ENCODE measurements at places on chromosomes 7 and 10.
A peak's percentile ranks its signal among the peaks of the same experiment; 100 is the strongest.

GRCh38 chr10:129676014-129676413 lies 209.0 kb downstream of the MGMT start:
- no peak overlapping the region for H3K4me3 ChIP-seq
- H3K27me3 ChIP-seq: no peaks in the 10 kb centered on the region
- no peak overlapping the region for H3K27ac ChIP-seq
- no peak for DNase-seq
- no peaks in the 10 kb centered on the region for H3K4me1 ChIP-seq

DNA sequence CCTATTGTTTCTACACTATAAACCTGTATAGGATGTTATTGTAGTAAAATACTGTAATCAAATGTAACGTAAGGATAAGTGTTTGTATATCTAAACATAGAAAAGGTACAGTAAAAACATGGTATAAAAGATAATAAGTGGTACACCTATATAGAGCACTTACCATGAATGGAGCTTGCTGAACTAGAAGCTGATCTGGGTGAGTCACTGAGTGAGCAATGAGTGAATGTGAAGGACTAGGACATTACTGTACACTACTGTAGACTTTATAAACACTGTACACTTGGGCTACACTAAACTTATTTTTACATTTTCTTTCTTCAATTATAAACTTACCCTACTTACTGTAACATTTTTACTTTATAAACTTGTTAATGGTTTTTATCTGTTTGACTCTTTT lies 732.9 kb upstream of the LRRN3 start:
- no peaks in the 10 kb centered on the region for H3K4me1 ChIP-seq
- no peaks in the 10 kb centered on the region for H3K36me3 ChIP-seq
- no peak for DNase-seq

DNA sequence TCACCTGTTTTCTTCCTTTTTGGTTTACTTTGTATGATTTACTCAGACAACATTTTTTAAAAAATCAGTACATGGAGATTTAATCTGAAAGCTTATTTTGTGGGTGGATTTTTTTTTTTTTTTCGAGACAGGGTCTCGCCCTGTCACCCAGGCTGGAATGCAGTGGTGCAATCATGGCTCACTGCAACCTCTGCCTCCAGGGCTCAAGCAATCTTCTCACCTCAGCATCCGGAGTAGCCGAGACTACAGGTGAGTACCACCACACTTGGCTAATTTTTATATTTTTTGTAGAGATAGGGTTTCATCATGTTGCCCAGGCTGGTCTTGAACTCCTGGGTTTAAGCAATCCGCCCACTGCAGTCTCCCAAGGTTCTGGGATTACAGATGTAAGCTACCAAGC lies 2.5 kb downstream of the GSTO1 start:
- no peak for DNase-seq
- peaks cover 55% of the 10 kb centered on the region for H3K36me3 ChIP-seq
- H3K4me1 ChIP-seq: peaks cover 75% of the 10 kb centered on the region
- H3K27me3 ChIP-seq: no peaks in the 10 kb centered on the region

- H3K27me3 ChIP-seq: peaks cover 25% of the 10 kb centered on the region
- DNase-seq: no peak
- H3K4me3 ChIP-seq: no peak overlapping the region
- peaks cover 17% of the 10 kb centered on the region for H3K4me1 ChIP-seq
Measured at GRCh38 chr7:143203386-143203785, 18.5 kb upstream of the TAS2R40 start.

- H3K36me3 ChIP-seq: no peaks in the 10 kb centered on the region
- H3K27ac ChIP-seq: no peak overlapping the region
- DNase-seq: no peak
- H3K4me3 ChIP-seq: no peak overlapping the region
- H3K4me1 ChIP-seq: no peaks in the 10 kb centered on the region
Measured at GRCh38 chr7:46352004-46352954, 431.2 kb upstream of the IGFBP3 start.

- peaks cover 2% of the 10 kb centered on the region for H3K27me3 ChIP-seq
- no peak for DNase-seq
- H3K36me3 ChIP-seq: no peaks in the 10 kb centered on the region
- H3K27ac ChIP-seq: no peak overlapping the region
Measured at GRCh38 chr10:129417870-129418269, 49.2 kb upstream of the MGMT start.

- H3K27ac ChIP-seq: no peak overlapping the region
- peaks cover 2% of the 10 kb centered on the region for H3K27me3 ChIP-seq
- no peak overlapping the region for H3K4me3 ChIP-seq
Measured at GRCh38 chr10:128576943-128577670, 450.9 kb upstream of the MKI67 start.

- no peak overlapping the region for H3K27ac ChIP-seq
- no peaks in the 10 kb centered on the region for H3K4me1 ChIP-seq
- DNase-seq: no peak
- no peak overlapping the region for H3K4me3 ChIP-seq
Measured at GRCh38 chr7:22350466-22351328, 6.3 kb downstream of the RAPGEF5 start.

- no peak overlapping the region for H3K4me3 ChIP-seq
- no peaks in the 10 kb centered on the region for H3K4me1 ChIP-seq
- DNase-seq: no peak
- H3K36me3 ChIP-seq: no peaks in the 10 kb centered on the region
Measured at GRCh38 chr10:27699776-27700175, 45.8 kb downstream of the MKX start.

GRCh38 chr10:100886963-100887362 lies 25.8 kb upstream of the SLF2 start:
- no peak for DNase-seq
- H3K27ac ChIP-seq: no peak overlapping the region
- no peak overlapping the region for H3K4me3 ChIP-seq
- H3K36me3 ChIP-seq: no peaks in the 10 kb centered on the region

- no peaks in the 10 kb centered on the region for H3K36me3 ChIP-seq
- no peak overlapping the region for H3K27ac ChIP-seq
- no peak overlapping the region for H3K4me3 ChIP-seq
- no peaks in the 10 kb centered on the region for H3K4me1 ChIP-seq
- H3K27me3 ChIP-seq: peaks cover 4% of the 10 kb centered on the region
Measured at GRCh38 chr7:17622451-17622850, 317.8 kb downstream of the SNX13 start.

DNA sequence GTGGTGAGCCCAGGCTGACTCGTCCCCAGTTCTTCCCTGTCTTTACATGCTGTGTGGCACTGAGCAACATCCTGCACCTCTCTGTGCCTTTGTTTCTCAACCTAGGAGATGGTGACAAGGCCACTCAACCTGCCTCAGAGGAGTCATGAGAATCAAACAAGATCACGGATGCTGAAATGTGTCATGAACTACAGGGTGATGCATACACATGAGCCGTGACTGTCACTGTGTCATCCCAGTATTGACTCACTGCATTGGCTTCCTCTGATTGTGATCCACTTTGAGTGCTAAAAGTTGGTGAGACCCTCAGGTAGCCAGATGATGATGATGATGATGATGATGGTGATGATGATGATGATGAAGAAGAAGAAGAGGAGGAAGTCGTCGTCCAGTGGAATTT lies 11.5 kb downstream of the C10orf71 start:
- no peaks in the 10 kb centered on the region for H3K36me3 ChIP-seq
- DNase-seq: peak; percentile 49
- peak overlapping the region; percentile 88 for H3K27ac ChIP-seq
- H3K4me3 ChIP-seq: peak overlapping the region; percentile 27

DNA sequence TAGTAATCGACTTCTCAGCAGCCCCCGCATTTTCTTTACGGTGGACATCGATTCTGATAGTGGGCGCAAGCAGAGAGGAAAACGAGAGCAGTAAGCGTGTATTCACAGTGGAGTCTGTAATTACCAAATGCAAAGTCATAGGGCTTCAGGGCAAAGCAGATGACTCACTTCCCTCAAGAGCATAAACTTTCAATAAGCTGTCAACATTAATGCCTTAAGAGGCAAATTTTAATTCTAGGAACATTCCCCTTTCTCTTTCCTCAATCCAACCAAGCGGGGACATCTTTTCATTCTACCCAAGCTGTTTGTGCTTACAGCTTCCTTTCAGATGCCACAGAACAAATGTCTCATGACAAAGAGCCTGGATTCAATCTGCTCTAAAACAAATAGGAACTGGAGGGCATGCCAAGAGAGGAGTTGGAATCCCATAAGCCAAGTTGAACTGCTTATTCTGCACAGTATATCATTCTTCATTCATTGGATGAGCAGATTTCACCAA lies 48.6 kb downstream of the MALSU1 start:
- peaks cover 2% of the 10 kb centered on the region for H3K36me3 ChIP-seq
- no peak for DNase-seq

DNA sequence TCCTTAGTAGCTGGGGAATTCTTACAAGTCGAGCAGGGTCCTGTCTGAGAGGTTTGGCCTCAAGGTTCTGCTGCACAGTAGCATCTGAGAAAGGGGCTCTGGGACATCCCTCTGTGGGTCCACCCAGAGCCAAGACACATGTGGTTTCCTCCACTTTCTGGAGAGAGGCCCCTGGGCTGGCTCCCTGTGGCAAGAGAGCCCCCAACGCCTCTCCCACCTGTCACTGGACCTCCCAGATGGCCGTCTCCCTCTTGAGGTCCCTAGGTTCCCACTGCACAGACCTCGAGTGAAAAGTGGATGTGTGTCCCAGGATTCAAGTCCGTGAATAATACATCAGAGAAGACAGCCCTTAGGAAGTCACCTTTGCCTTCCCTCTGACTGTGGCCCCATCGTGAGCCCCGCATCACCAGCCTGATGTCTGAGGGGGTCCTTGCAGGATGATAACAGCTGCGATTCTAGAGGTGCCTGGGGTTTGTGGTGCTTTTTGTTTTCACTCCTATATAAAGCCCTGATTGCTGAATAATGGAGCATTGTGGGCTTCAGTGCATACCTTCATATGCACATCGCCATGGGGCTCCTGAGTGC lies 319.0 kb downstream of the GLRX3 start:
- no peak overlapping the region for H3K4me3 ChIP-seq
- no peak overlapping the region for H3K27ac ChIP-seq
- no peaks in the 10 kb centered on the region for H3K36me3 ChIP-seq
- DNase-seq: no peak
- no peaks in the 10 kb centered on the region for H3K27me3 ChIP-seq

DNA sequence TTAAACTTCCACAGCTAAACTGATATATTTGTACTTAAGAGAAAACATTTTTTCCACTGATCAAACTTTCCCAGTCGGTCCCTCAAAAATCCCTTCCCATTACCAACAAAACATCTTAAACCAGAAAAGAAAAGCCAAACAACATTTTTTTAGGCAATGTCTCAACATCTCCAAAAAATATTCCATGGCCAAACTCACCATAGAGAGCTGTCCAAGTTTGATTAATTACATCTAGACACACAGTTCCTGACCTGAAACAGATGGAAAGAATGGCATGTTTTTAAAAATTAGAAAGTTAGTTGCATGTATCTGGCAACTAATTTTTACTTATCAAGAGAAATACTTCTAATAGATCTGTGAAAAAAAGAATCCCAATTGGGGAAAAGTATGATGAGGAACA lies 95.4 kb downstream of the UBE2H start:
- H3K27me3 ChIP-seq: no peaks in the 10 kb centered on the region
- H3K4me1 ChIP-seq: peaks cover 51% of the 10 kb centered on the region
- DNase-seq: no peak
- peaks cover 6% of the 10 kb centered on the region for H3K36me3 ChIP-seq
- H3K4me3 ChIP-seq: no peak overlapping the region
- no peak overlapping the region for H3K27ac ChIP-seq

DNA sequence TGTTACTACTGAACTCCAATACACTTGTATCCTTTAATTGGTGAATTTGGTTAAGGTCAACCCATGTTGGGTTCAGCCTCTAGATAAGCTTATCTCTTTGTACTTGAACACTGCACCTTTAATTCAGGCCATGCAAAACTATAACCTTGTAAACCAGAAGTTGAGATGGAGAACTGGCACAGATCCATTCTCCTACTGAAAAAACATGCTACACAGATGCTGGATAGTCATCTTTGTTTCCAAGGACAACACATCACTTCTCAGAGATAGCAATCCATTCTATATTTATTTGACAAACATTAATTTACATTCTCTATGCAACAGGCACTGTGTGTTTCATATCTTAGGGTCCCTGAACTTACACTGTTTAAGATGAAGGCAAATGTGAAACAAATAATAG lies 2.9 kb upstream of the CDK14 start:
- peaks cover 34% of the 10 kb centered on the region for H3K27me3 ChIP-seq
- H3K4me3 ChIP-seq: no peak overlapping the region
- no peak overlapping the region for H3K27ac ChIP-seq
- DNase-seq: no peak

DNA sequence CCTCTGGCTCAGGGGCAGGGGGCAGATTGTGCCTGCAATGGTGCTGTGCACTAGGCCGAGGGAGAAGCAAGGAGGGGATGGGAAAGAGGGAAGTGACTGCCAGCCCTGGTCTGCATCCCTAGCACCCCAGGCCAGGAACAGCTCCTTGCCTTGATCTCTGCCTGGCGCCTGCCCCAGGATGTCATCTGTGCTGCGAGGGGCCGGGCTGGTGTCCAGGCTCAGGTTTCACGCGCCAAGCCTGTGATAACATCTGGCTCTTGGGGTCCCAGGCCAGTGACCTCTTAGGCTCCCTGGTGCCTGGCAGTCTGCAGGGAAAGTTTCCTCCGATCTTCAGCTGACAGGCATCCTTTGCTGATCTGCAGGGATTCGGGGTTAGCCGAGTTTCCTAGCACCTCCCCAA lies 193.5 kb upstream of the GPR26 start:
- peaks cover 2% of the 10 kb centered on the region for H3K27me3 ChIP-seq
- H3K4me1 ChIP-seq: no peaks in the 10 kb centered on the region
- H3K36me3 ChIP-seq: no peaks in the 10 kb centered on the region
- no peak overlapping the region for H3K27ac ChIP-seq
- no peak overlapping the region for H3K4me3 ChIP-seq

DNA sequence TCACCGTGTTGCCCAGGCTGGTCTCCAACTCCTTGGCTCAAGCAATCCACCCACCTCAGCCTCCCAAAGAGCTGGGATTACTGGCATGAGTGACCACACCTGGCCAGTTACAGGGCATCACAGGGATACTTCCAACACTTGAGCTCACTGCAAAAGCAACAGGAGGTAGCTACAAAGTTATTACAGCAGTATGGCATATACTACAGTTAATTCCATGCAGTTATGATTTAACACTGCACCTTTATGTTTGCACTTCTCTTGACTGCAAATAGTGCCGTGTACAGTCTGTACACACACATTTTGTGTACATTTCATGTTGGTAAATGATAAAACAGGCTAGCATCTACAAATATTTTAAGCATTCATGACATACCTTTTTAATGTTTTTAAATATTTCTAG lies 21.3 kb downstream of the SRPK2 start:
- H3K4me3 ChIP-seq: no peak overlapping the region
- H3K27ac ChIP-seq: no peak overlapping the region
- no peak for DNase-seq
- H3K27me3 ChIP-seq: no peaks in the 10 kb centered on the region

DNA sequence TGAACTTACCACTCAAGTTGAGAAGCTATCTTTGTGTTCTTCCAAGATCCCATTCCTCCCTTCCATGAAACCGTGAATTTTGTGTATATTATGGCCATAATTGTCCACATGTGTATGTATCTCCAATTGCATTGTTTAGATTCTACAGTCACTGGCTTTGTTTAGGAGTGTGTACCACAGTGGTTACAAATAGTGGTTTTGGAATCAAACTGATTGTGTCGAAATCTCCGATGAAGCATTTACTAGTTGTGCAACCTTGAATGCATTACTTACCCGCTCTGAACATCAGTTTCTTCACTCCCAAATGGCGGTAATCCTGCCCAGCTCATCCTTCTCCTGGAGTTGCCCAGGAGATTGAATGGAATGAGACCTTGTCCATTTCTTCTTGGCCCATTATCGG lies 145.0 kb upstream of the ZNF32 start:
- DNase-seq: no peak
- H3K27me3 ChIP-seq: peaks cover 16% of the 10 kb centered on the region
- no peak overlapping the region for H3K27ac ChIP-seq
- no peaks in the 10 kb centered on the region for H3K36me3 ChIP-seq
- H3K4me1 ChIP-seq: peaks cover 7% of the 10 kb centered on the region
